ENCODE measurements at places on chromosomes 4 and X. TPM values are rescaled to one million over a fixed set of nuclear protein-coding genes. Genes with fewer than 3 reads are reported as not detected.

Gene SMIM43
- not detected for total RNA-seq

- DNase-seq: no peak
Measured at GRCh38 chr4:121773883-121774282, 8.9 kb upstream of the SMIM43 start.

Gene WDR45
- total RNA-seq: 28.9 TPM

Gene SPANXA2
- not detected for total RNA-seq

GRCh38 chrX:3345281-3346191 lies 916 bp downstream of the MXRA5 start:
- no peak for DNase-seq

GRCh38 chrX:132636080-132636479 lies 147.2 kb upstream of the MBNL3 start:
- DNase-seq: no peak

GRCh38 chrX:3548765-3549391 lies 164.6 kb downstream of the PRKX start:
- DNase-seq: no peak

GRCh38 chr4:71009890-71010588 lies 16.6 kb downstream of the DCK start:
- no peak for DNase-seq

DNA sequence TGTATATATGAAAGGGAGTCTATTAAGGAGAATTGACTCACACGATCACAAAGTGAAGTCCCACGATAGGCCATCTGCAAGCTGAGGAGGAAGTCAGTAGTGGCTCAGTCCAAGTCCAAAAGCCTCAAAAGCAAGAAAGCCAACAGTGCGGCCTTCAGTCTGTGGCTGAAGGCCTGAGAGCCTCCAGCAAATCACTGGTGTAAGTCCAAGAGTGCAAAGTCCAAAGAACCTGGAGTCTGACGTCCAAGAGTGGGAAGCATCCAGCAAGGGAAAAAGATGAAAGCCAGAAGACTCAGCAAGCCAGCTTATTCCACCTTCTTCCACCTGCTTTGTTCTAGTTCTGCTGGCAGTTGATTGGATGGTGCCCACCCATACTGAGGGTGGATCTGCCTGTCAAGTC lies 104.1 kb downstream of the IL1RAPL2 start:
- DNase-seq: no peak

DNA sequence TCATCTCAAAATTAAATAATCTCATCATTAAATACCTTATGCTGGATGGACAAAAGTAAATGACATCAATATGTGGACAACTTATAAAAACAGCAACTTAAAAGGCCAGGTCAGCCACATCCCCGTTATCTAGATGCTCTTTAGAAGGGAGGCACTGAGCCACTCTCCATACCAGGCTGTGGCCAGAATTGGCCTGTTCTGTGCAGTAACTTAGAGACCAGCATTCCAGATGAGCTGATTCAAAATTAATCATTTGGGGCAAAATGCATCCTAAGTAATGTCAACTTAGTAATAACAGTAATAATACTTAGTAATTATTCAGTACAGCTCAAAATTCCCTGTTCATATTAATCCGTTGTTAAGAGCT lies 373.6 kb downstream of the FBXW7 start:
- DNase-seq: no peak

GRCh38 chr4:82639971-82640370 lies 78.2 kb upstream of the TMEM150C start:
- DNase-seq: no peak

Gene UGT2A2
- not detected for total RNA-seq

Gene PABPC1L2B
- not detected for total RNA-seq

DNA sequence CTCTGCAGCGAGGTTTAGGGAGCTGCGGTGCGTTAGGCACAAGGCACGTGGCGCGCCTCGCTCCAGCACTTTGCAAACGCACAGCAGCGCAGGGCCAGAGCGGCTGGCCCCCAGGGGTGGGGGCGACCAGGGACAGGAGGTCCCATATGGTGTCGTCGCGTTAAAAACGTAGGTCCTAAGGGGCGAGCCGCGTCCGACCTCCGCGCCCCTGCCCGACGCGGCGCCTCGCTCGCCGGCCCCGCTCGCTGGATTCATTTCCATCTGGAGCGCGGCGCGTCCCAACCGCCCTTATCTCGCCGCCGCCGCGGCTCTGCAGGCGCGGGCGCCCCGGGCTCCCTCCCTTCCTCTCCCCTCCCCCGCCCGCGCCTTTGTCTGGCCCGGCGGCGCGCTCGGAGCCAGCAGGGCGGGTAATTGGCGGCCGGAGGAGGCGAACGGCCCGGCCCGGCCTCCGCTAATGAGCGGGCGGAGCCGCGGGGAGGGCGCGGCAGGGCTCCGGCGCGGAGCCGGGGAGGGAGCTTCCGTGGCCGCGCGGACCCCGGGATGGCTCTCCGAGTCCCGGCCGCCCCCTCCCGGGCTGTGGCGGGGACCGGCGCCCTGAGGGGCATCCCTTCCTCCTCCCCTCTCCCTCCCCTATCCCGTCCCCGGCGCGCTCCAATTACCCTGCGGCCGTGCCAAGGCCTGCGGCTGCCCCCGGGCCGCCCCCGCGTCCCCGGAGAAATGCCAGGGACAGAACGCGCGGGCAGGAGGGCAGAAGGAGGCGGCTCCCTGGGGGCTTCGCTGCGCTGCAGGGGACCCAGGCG lies 409.0 kb downstream of the BCOR start:
- DNase-seq: peak; percentile 19
